ENCODE measurements at places on chromosomes 3 and 15.

DNA sequence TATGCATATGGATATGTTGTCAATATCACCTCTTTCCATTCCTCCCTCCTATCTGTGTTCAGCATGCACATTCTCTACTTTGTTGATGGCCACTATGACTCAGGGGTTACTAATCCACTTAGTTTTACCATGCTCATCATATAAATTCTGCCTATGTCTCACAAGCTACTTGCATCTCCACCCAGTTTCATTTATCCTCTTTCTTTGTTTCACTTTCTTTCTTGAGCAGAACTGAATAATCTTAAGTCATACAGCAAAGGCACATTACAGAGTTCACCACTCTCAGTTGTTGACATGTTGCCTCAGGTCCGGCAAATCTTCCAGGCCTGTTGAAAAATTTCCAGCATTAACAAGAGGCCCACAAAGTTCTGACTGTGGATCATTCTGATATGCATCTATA lies 71.5 kb downstream of the SSR3 start:
- no peak for DNase-seq

DNA sequence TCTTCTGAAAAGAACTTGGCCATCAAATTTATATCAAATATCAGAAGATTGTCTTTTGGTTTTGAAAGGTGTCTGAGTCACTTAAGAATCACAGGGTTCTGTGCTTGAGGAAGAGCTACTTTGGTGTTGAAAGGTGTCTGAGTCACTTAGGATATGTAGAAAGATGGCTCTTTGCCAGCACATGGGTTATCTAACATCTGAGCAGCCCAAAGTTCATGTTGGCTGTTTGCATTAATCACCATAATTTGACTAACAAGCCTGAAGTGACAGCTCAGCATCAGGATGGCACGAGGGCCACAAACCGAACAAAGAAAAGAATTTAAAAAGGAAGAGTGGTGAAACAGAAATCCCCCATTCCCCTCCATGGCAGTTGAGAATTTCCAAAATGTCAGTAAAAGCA lies 190.5 kb upstream of the CMC1 start:
- DNase-seq, result peak; percentile 47

DNA sequence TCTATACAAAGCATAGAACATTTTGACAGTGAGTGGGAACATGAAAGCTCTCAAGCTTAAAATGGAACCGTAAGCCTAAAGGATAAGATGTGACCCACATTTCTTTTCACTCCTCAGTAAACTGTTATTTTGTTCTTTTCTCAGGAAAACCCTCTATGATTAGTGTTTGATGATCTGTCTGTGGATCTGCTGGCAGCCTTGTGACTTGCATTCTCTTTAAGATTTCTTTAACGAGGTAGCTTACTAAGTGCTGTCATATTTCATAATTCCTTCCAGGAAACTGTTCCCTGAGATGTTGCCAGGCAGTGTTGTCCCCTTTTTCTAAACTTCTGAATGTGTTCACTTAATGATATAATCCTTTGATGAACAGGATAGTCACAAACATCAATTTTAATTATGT lies 167.6 kb downstream of the PYDC2 start:
- DNase-seq, result no peak

DNA sequence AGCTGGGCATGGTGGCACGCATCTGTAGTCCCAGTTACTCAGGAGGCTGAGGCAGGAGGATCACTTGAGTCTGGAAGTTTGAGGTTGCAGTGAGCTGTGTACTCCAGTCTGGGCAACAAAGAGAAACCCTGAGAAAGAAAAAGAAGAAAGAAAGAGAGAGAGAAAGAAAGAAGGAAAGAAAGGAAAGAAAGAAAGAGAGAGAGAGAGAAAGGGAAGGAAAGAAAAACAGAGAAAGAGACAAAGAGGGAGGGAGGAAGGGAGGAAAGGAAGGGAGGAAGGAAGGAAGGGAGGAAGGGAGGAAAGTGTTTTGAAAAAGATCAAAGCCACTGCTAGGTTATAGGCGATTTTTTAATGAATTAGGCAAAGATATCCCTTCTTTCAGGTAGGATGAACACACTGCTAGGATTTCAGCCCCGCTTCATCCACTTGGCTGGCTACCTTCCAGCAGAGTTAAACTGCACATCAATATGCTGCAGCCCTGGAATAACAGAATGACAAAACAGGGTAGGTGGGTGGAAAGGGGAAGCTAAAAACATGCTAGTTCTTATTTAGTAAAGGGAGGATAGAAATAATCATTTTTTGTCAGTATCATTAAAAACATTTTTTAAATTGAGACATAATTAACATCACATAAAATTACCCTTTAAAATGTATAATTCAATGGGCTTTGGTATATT lies 12.8 kb upstream of the PPARG start:
- DNase-seq, result no peak

- DNase-seq, result no peak
Observed at GRCh38 chr15:58108117-58108516, 30.1 kb upstream of the AQP9 start.

GRCh38 chr3:23116081-23116837 lies 86.9 kb upstream of the UBE2E2 start:
- no peak for DNase-seq

DNA sequence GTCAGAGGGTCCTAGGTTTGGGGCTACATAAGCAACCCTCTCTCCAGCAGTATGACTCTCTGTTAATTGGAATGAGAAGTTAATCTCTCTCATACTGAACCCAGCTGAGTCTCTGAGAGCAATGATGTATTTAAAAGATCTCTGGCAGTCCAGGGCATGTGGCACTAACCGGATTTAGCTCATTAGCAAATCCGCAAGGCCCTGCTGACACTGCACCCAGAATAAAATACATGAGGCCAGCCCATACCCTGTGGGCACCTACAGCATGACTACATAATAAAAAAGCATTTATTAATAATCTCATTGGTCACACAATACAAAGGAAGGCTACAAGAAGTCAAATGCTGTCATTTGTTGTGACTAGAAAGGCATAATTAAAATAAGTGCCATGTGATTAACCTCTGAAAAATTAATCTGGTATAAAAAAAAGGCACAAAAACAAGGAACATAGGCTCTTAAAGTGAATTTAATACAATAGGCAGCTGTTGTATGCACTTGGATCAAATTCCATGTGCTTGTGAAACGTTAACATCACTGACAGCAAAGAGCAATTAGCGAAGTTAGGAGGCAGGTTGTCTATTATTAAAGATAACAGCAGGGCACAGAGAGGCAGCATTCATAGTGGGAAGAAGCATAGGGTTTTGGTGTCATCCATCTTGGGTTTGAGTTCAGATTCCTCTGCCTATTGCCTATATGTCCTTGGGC lies 381.2 kb downstream of the WDR72 start:
- DNase-seq, result no peak

- no peak for DNase-seq
Observed at GRCh38 chr3:179181021-179181472, 32.9 kb downstream of the PIK3CA start.

DNA sequence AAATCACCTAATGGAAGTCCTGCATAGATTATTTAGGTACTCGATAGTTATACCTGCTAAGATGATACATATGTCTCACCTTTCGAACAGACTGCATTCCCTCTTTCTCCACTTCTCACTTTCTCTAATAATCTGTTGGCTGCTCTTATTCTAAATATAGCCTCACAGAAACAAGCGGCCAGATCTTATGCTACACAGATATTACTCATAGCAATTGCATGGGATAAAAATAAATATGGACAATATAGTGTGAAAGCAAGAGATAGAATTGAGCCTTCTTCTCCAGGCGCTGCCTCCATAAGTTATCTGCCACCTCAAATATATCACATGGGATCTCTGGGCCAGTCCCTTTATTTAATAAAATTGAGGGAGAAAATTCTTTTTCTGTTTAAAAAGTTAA lies 29.5 kb upstream of the TGFBR2 start:
- DNase-seq, result no peak

DNA sequence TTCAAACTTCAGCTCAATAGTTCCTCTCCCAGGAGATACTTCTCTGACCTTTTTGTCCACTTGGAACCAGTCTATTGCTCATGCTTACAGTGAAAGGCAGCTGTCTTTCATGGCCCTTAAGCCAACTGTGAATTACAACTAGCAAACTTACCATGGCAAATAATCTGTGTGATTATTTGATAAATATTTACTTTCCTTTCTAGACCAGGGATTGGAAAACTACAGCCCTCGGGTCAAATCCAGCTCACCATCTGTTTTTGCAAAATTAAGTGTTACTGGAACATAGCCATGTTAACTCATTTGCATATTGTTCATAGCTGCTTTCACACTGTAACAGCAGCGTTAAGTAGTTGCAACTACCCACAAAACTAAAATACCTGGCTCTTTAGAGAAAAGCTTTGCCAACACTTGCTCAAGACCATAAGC lies 289.1 kb upstream of the MCTP2 start:
- DNase-seq, result no peak

GRCh38 chr3:45095916-45096526 lies 50.2 kb downstream of the CDCP1 start:
- no peak for DNase-seq

DNA sequence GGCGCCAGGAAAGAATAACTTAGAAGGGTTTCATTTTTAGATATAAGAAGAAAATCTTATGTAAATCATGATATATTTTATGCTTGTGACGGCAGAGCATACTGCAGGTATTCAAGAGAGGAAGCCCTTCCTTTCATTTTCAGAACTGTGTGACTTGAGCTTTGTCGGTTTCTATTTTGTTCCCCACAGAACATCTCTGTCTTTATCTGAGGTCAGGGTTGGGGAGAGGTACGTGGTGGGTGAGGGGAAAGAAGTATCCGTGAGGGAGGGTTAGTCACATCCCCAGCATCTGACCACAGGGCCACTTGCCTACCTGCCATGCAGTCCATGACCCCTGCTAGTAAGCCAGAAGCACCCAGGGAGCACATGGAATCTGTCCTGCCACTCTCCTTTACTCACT lies 126.5 kb downstream of the DGKG start:
- DNase-seq, result no peak

GRCh38 chr15:51044037-51044727 lies 50.5 kb downstream of the TNFAIP8L3 start:
- no peak for DNase-seq

DNA sequence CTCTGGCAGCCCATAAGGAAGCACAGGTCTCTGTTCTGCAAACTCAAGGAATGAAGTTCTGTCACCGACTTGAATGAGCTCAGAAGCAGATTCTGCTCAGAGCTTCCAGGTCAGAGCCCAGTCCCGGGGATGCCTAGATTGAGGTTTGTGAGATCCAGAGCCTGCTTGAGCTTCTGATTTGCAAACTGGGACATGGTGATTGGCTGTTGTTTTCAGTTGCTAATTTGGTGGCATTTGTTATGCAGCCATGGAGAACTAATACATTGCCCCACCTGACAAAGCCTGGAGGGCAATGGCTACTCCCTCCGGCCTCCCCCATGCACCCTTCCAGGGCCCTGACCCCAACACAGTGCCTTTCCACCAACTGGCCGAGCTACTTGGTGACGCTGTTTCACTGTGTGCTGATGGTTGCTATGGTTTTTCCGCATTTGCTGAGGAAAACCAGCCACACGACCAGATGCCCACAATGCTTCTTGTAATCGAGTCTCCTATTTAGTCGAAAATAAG lies 379.5 kb upstream of the ATP10A start:
- DNase-seq, result no peak

DNA sequence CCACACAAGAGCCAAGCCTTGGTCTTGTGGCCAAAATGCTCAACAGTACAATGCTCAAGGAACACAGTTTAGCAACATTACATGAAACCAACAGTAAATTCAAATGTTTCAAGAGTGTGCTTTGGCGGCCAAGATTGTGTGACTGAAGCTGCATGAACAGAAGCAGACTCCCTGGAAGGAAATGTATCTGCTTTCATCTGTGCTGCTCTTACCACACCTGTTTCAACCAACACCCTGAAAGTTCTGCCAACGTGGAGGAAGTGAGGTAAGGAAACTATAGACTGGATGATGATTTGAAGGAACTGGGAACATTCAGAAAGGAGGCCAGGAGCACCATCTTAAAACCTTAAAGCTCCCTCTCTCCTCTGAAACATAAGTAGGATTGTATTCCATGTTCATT lies 55.7 kb downstream of the MB21D2 start:
- DNase-seq, result no peak

DNA sequence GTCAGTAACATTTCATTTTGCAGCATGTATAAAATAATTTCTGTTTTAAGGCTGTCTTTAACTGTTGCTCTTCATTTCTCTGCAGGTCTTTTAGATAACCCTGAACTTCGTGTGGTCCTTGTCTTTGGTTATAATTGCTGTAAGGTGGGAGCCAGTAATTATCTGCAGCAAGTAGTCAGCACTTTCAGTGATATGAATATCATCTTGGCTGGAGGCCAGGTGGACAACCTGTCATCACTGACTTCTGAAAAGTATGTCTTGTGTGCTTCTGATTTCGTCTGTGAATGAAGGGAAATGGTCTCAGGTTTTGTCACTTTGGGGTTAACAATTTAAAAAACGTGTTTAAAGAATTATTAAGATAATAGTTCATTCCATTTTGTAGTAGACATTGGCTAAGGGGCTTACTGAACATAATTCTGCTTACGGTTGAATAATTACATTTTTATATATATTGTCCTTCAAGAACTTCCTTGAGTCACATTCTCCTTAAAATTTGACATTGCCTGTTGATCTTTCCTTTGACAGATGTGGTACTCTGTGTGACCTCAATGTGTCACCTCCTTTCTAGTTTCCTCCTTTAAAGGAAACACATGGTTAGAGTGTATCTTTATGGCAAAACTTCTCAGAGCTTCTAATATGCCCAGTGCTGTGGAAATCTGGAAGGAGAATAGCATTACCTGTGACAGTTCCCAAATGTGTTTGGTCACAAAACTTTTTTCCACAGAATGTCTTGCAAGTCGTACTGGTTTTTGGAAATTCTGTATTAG lies 26.3 kb downstream of the FBXO22 start:
- DNase-seq, result no peak

DNA sequence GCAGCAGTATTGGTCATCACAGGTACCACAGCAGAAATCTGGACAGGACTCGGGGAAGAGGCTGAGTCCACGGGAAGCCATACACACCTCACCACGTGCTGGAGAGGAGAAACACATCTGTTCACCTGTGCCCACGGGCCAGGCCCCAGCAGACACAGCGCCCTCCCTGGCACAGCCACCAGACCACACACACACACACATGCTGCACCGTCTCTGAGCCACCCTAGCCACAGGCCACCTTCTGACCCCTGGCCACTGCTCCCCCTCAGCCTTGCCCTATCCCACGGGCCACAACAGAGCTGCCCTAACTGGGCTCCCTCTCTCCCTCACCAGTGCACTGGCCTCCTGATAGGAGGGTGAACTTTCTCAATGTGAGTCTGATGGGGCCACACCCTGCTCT lies 2.8 kb downstream of the SHISA5 start:
- DNase-seq, result no peak

- no peak for DNase-seq
Observed at GRCh38 chr3:58150810-58151199, 60.0 kb downstream of the DNASE1L3 start.

GRCh38 chr15:64837502-64837901 lies 4.2 kb upstream of the PLEKHO2 start:
- DNase-seq, result no peak
